ENCODE measurements at places on chromosomes 6 and 20. TPM values are rescaled to one million over a fixed set of nuclear protein-coding genes. Genes with fewer than 3 reads are reported as not detected.
A peak's percentile ranks its signal among the peaks of the same experiment; 100 is the strongest.

- DNase-seq = no peak
Measured at GRCh38 chr20:34334654-34335407, 28.2 kb upstream of the ITCH start.

DNA sequence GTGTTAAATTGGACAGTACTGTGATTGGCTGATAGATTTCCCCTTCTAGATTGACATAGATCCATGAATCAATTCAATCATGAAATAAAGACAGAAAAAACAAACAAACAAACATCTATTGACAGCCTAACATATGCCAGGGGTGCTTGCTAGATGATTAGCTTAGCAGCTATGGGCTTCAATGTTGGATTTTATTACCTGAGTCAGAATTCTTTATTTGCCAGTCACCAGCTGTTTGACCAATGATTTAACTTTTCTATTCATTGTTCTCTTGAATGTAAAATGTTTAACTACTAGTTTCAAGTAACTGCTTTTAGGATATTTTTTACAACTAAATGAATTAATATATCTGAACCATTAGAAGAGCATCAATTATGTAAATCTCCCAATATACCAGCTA, 901.3 kb upstream of the CITED2 start:
- DNase-seq = no peak

DNA sequence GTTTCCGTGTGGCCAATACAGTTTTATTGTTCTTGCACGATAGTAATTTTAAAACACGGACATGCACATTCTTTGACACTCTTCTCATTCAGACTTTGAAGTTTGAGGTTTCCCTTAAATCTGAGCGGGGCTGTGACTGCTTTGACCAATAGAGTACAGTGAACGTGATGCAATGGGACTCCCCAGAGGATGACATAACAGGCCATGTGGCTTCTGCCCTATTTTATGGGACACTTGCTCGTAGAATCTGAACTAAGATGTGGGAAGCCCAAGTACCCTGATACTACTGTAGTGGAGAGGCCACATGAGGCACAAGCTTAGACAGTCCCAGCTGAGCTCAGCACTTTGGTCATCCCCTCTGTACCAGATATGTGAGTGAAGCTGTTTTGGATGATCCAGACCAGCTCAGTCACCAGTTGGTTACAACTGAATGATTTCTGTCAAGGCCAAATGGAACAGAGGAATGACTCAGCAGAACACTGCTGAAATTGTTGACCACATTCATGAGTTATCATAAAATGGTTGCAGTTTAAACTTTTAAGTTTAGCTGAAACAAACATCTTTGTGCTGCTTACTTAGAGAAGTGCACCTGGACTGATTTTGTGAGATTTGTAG, 279.4 kb downstream of the RFPL4B start:
- no peak for DNase-seq

Gene PI3
- polyA plus RNA-seq = 37.4 TPM

Gene MEP1A
- polyA plus RNA-seq = 649 TPM

GRCh38 chr6:157403686-157404051, 22.7 kb downstream of the ZDHHC14 start:
- no peak for DNase-seq

- DNase-seq = no peak
Measured at GRCh38 chr6:81763051-81763450, 10.6 kb upstream of the TENT5A start.

- DNase-seq = no peak
Measured at GRCh38 chr20:14406495-14406894, 69.1 kb upstream of the FLRT3 start.

GRCh38 chr6:51273228-51273961, 454.7 kb downstream of the TFAP2B start:
- DNase-seq = no peak

- DNase-seq = peak; percentile 44
Measured at GRCh38 chr20:25867776-25868649, 171.4 kb upstream of the ZNF337 start.

DNA sequence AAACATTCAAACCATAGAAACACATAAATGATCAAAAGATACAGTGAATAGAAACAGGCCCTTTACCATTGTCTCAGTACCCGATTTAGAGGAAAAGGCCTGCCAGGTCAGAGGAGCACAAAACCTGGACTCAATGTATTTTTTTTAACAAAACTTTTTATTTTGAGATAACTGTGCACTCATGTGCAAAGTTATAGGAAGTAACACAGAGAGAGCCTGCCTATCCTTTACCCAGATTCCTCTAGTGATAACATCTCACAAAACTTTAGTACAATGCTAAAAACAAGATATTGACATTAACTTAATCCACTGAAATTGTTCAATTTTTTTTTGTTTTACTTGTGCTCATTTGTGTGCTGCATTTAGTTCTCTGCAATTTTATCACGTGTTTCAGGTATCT, 36.8 kb upstream of the SAMD3 start:
- no peak for DNase-seq

DNA sequence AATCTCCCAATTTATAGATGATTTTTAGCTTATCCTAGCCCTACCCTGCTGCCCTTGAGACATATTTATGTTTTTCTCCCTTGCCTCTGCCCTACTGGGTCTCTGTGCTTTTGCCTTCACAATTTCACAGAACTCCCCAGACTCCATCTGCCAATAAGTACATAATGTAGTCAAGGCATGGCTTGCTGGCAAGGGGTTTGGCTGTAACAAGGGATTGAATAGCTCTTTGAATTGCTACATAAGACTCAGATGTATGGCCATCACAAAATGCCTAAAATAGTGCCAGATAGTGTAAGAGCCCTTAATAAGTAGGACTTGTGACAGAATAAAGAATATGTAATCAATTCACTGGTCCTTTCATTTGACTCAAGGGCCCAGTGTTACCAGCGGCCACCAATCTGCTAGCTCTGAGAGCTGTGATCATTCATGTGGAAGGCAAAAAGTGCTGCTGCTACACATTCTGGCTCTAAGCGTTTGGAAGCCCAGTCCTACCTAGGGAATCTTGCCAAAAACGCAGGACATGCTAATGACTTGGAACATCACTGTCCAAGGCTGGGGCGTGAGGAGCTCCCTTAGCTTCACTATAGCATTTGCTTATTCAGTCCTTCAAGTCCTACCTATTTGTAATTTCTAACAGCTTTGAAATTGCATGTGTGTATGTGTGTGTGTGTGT, 20.5 kb downstream of the CLVS2 start:
- no peak for DNase-seq

Gene ZBTB46
- 4.1 TPM for polyA plus RNA-seq

DNA sequence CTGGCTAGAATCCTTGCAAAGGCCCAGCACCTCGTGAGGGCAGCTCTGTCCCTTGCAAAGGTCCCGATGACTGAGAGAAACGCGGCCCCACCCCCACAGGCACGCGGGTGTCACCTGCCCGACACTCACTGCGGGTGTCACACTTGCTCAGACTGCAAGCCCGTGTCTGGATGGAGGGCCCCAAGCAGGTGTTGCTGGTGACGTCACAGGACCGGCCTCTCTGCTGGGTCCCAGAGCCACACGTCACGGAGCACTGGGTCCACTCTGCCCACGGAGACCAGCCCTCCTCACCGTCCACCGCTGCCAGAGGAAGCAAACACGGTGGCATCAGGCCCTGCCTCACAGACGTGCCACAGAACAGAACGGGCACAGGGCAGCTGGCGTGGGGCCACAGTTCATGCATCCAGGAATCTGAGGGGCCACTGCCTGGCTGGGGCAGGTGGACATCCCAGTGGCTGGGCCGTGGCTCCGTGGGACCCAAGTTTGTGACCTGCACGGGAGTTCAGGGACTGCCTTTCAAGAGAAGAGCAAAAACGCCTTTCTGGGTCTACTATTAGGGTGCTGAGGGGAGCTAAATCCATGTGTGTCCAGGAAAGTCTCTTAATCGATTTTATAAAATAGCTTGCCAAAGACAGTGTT, 16.0 kb downstream of the THBS2 start:
- DNase-seq = no peak

Gene FRK
- polyA plus RNA-seq = 10.7 TPM

- DNase-seq = no peak
Measured at GRCh38 chr6:148544421-148544820, 201.8 kb downstream of the SASH1 start.

- no peak for DNase-seq
Measured at GRCh38 chr6:45872827-45873365, 142.8 kb downstream of the CLIC5 start.

DNA sequence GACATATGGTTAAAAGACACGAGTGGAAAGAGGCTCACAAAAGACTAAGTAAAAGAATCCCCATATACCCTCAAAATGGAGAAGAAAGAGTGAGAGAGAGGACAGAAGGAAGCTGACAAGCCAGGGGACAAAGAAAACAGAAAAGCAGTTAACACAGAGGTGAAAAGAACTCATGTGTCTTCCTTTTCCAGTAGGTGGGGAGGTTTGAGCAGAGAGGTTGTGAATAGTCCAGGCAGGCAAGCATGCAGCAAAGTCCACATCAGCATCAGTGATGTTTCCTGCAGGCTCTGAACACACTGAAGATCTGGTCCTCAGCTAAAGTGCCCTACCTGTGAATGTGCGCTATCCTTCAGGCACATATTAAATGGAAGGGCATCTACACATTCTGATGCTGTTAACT, 196.5 kb upstream of the IRAK1BP1 start:
- DNase-seq = no peak

Gene PPP1R16B
- polyA plus RNA-seq = 3.5 TPM

DNA sequence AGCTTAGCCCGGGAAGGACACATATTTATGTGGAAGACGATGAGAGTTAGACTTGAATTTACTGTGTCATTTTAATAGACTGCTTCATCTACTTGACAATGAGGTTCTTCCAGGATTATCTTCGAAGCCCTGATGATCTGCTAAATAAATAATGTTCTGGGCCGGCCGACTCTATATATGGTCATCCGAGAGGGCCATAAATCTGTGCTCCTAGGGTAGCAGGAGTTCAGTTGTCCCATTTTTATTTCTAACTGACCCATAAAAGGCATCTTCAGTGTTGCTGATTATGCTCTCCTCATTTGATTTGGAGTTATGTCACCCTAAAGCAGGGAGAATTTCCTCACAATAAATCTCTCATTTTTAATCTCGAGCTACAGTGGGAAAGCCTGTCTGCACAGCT, 217.1 kb downstream of the SLC24A3 start:
- DNase-seq = no peak

- DNase-seq = no peak
Measured at GRCh38 chr6:101393251-101393828, at the start of gene GRIK2. Gene GRIK2, plus strand, starts transcription at chr6:101393708.

Gene KHDC1
- 4.2 TPM for polyA plus RNA-seq

Gene TAAR1
- polyA plus RNA-seq = not detected

DNA sequence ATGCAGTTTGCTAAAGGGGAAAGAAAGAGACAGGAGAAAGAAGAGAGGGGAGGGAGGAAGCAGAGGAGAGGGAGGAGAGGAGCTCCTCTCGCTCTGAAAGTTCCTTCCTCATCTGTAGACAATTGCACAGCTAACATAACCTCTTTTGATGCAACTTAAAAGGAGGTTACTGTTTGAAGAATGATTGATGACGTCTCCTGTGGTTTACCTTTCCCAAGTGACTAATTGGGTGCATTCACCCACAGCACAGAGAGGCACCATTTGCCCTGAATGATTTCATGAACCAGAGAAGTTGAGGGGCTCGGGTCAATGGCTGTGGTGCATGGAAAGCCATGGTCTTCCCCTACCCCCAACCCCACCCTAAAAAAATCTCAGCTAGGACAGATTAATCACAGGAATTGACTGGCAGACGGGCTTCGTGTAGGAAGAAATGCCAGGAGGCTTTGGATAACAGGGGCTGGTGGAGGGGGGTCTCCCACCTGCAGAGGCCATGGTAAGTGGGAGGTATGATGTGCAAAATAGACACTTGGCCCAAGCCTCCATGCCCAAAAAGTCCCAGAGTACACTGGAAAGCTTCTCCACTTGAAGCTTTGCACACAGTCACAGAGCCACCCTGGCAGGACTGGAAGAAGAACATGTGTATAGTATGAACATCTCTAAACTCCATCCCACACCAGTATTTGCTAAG, 213.7 kb downstream of the ANKRD60 start:
- DNase-seq = no peak

DNA sequence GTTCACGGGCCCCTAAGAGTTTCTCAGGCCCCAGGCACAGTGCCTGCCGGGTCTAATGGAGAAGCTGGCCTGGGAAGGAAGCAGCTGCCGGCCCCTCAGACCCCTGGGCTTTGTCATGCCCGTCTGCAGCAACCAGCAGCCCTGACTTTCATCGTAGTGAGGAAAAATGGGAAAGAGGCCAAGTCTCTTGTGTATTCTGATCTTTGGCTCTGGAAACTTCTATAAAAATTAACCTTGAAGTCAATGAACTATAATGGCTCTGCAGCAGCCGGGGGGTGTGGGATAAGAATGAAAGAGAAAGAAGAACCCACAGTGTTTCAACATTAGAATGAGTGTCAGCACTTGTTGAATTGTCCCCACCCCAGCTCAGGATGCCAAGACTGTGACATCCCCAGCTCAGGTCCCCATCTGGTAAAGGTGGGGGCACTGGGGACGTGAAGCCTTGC, 12.9 kb downstream of the TGM2 start:
- peak; percentile 95 for DNase-seq

DNA sequence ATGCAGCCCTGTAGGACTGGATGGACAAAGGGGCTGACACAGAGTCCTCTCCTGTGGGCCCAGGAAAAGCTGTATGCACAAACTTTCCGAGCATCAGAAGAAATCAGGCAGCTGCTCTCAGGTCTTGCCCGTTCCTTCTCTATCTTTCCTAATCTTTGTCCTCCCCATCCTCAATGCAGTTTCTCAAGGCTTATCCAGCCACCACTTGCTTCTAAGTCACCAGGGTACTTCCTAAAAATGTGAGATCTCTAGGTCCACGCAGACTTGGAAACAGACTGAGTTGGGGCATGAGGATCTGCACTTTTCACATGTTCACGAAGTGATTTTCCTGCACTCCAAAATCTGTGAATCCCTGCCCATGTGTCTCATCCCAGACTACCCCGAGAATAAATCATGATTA, 394.5 kb upstream of the SLC35B3 start:
- DNase-seq = no peak

GRCh38 chr6:11161031-11161956, 49.8 kb upstream of the ERVFRD-1 start:
- DNase-seq = no peak

DNA sequence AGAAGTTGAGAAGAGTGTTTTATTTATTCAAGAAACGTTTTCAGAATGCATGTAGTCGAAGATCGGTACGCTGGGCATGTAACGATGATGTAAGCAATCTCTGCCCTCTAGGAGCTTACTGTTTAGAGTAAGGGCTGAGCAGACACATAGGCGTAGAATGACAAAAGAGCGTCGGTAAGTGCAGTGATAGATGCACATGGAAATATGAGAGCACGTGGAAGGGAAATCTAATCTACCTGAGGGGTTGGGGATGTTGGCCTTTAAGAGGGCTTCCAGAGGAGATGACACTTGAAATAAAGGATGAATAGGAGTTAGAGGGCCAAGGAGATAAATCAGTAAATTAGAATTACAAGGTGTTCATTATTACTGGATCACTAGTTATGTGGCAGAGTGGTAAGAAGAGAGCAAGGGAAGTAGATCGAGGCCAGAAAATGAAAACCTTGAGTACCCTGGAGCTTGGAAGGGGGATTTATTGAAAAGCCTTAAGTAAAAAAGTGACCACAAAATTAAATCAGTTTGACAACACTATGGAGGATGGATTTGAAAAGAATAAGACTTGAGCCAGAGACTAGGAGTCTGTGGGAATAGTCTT, 782 bp downstream of the TRMT11 start:
- no peak for DNase-seq

- no peak for DNase-seq
Measured at GRCh38 chr6:169983651-169984050, 232.2 kb downstream of the ERMARD start.

All from large intestine (tissue), 12 donors.